Kidney glomerular epithelial cell (primary cell): ENCODE measurements at places on chromosomes 11 and 22.

- DNase-seq = no peak
Measured at GRCh38 chr11:94181526-94181925, 52.9 kb downstream of the PANX1 start.

- DNase-seq = no peak
Measured at GRCh38 chr11:61067782-61068446, 34.4 kb upstream of the CD5 start.

DNA sequence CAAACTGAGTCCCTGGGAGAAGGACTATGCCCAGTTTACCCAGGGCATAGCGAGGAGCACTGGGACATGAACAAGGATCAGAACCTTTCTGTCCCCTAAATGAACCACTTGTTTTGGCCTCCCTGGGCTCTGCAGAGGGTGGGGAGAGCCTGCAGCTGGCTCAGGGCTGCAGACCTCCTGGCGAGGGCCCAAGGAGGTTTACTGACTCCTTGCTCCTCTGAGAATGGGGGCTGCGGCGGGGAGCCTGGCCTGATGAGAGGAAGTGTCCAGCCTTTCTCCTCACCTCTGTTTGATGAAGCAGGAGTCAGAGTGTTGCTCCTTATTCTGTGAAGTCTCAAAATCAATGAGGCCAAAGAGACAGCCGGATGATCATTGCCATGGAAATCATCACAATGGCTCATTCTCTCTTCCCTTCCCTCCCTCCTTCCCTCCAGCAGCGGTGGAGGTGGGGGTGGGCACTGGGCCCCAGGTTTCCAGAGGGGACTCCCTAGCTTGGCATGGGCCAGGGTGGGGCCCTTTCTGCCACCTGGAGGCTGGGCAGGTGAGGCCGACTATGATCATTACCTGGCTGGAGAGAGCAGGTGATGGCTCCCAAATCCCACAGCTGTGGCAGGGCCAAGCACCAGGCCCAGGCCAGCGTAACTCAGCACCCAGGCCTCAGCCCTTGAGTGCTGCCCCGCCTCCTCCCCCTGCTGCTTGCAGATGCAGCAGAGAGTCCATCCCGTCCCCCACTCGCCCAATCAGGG, 169.7 kb downstream of the CEP164 start:
- DNase-seq = no peak

GRCh38 chr11:132024587-132025295, 654.3 kb downstream of the NTM start:
- peak; percentile 90 for DNase-seq

DNA sequence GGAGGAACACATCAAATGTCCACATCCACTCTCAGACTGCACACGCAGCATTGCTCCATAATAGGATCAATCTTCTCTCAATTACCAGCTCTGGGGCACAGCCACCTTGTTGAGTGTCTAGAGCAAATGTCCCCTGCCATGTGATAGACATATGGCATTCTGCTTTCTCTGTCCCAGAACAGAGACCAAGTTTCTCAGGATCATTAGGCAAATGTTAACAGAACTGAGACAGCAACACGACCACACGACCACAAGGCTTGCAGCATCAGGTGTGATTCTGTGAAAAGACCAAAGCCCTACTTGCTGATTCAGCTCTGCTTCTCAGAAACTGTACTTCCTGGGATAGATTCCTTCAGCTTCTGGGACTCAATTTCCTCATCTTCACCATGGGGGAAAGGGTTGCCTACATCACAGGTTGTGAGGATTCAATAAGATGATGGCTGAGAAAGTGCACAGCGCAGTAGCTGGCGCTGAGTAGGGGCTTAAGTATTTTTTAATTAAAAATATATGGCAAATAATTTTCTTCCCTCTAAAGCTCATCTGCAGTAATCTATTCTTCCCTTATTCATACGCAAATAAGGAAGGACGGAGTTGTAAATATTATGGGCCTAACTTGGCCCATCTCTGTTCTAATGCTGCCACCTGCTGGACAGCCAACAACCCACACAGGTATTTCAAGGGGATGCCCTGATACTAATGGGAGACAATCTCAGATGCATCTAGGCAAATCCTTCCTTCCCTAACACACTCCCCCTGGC, 54.3 kb upstream of the USP47 start:
- peak; percentile 25 for DNase-seq

DNA sequence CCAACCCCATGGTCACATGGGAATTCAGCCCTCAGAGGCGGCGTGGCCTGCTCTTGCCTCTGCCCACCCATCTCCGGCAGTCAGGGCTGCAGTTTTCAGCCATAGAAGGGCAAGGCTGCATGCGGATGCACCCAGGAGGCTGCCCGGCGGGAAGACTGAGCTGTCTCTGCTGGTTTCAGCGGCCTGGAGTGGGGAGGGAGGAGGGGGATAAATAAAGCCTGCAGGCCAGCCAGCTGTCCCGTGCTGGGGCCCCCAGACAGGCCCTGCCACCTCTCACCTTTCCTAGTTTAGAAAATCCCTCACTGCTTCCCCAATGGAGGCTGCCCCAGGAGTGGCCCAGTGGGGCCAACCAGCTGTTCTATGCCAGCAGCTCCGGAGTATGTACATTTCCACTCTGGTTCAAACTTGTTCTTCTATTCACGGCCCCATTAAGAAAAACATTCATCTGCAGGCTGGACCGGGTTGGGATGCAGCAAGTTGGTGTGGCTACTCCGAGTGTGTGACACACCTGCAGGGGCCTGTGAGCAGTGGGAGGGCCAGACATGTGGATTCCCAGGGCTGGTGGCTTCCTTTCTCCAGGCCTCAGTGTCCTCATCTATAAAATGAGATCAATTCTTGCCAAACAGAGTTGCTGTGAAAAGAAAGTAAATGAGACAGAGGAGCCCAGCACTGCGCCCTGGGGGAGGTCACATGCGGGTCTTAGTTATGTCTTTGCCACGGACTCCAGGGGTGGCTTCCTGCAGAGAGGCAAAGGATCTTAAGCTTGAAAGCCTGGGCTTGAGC, 5.0 kb downstream of the MICALL1 start:
- no peak for DNase-seq
